Chondrocyte (in vitro differentiated cells): ENCODE measurements at places on chromosomes 5 and 9. TPM values are rescaled to one million over a fixed set of nuclear protein-coding genes. Genes with fewer than 3 reads are reported as not detected.

DNA sequence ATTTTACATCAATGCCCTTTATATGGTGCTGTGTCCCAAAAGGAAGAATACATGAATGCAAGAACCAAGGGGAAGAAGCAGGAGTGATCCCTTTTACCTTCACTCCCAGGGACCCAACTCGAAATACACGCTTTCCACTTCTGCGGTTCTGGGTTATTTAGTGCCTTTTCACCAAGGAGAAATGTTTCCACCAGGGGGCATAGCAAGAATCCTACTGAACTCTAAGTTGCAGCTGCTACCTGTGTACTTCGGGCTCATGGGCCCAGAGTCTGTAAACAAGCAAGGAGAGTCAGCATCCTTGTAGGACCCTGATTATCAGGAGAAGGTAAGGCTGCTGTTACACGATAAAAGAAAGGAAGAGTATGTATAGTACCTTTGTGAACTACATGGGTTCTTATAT is 45.7 kb downstream of the DPYSL3 start:
- H3K4me3 ChIP-seq = no peak overlapping the region
- no peak overlapping the region for H3K27ac ChIP-seq
- H3K27me3 ChIP-seq = no peaks in the 10 kb centered on the region
- DNase-seq = no peak
- H3K36me3 ChIP-seq = peaks cover 1% of the 10 kb centered on the region

- H3K4me3 ChIP-seq = no peak overlapping the region
- H3K27ac ChIP-seq = no peak overlapping the region
- H3K27me3 ChIP-seq = no peaks in the 10 kb centered on the region
- H3K4me1 ChIP-seq = peaks cover 6% of the 10 kb centered on the region
Observed at GRCh38 chr9:125949703-125950460, 202.7 kb downstream of the PBX3 start.

GRCh38 chr9:123121457-123121856 is 88.0 kb downstream of the GPR21 start:
- no peak overlapping the region for H3K27ac ChIP-seq
- peaks cover 39% of the 10 kb centered on the region for H3K4me1 ChIP-seq
- no peak for DNase-seq

DMRT3 gene
- total RNA-seq = not detected in 3 replicates

PCDHA1 gene
- not detected in 3 replicates for total RNA-seq

ACER2 gene
- 0.48 to 0.79 TPM (median 0.65 TPM) in 3 replicates for total RNA-seq
